ENCODE measurements at places on chromosomes 6 and 20.

DNA sequence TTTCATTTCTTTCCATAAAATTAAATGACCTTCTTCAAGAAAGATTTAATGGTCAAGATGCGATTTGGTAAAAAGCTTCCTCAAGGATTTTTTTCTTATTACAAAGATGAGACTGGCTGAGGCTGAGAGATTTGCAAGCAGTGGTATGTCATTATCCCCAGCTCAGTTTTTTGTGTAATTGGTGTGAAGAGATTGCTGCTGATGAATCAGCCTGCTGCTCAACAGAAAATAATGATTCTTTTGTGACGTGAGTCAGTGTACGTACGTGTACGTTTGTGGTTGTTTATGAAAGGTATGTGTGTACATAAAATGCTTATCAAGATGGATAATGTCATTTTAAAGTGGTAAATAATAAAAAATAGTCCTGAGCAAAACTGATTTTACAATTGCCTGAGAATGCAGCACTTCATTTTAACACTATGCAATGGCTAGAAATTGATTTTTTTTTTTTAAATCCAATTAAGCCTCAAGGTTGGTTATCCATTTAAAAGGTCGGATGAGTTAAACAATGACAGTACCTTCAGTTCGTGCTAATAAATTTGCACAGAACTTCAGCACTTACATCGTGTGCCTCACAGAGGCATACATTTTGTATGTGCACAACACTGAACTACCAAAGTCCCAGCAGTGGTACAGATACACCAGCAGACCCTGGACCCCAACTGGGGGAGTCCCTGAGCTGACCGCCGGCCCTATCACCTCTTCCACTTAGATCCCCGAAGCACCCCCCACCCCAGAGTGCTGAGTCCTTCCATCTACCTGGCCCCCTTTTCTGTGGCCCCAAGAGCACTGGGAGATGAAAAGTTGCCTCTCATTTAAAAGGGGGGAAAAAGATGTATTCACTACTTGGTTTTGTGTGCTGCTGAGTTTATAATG is 9.7 kb upstream of the NPEPL1 start:
- DNase-seq: no peak

DNA sequence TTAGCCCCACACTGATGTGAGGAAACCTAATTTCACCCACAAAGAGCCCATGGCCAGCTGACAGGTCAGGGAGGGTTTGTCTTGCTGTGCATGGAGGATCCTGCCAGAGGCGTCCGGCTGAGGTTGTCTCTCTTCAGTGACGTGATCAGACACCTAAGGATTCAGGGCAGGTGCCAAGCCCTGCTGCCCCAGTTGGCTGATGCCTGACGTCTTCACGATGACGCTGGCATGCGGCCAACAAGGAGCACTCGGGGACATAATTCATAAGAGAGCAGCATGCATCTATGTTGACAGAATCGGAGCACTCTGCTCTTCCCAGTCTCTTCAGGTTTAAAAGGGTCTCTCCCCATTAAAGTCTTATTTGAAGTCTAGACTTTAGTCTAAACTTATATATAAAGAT is 47.8 kb downstream of the PSMB1 start:
- DNase-seq: no peak

- no peak for DNase-seq
These were observed 65.7 kb upstream of the DUSP22 start for GRCh38 chr6:226516-227073.

- no peak for DNase-seq
These were observed at the start of gene JPH2 for GRCh38 chr20:44187054-44187771. Gene JPH2, minus strand, starts transcription at chr20:44187188. Its CDS starts 483 bp downstream, at chr20:44186705.

DNA sequence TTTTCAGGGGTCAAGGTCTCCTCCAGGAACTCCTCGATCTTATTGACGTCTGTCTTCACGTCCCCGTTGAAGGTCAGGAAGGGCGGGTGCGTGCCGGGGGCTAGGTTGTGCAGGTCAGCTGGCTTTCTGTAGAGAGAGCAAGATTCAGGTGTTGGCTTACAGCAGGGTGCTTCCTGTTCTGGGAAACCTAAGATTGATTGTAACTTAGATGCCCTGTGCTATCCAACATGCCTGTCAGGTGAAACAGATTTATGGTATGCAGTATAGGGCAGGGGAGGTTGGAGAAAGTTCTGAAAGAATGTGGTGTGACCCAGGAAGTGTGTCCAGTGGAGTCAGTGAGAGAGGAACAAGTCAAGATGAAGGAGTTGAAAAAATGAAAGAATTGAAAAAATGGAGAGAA is 66.4 kb downstream of the CLIC5 start:
- DNase-seq: no peak

DNA sequence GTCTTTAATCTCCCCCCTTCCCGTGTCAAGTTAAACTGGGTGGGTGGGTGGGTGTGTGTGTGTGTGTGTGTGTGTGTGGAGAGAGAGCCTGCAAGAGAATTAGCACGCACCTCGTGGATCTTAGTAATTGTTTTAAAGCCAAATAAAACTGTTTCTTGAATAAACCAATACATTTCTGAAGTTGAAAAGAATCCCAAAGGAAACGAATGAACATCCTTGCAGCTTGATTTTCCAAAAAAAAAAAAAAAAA is 381 bp upstream of the BICRAL start:
- DNase-seq: no peak

GRCh38 chr6:50744976-50745375 is 31.6 kb downstream of the TFAP2D start:
- no peak for DNase-seq

GRCh38 chr6:66865771-66866170 is 1158.7 kb upstream of the EYS start:
- DNase-seq: no peak

GRCh38 chr20:34037121-34037520 is 43.4 kb downstream of the RALY start:
- peak; percentile 30 for DNase-seq

DNA sequence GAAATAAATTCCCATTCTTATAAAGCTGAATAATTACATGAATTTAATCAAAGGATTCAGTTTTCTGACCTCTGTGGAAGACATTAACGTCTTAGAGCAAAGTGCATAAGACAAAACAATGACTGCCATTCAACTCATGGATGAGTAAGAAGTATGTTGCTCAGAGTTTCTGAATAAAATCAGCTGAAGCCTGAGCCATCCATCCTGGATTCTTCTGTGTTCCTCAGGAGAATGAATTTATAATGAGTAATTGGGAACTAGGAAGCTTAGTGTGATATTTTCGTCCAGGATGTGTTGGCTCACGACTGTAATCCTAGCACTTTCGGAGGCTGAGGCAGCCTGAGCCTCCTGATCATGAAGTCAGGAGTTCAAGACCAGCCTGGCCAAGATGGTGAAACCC is 62.8 kb downstream of the PERP start:
- no peak for DNase-seq

GRCh38 chr20:7090001-7090400 is 322.5 kb downstream of the BMP2 start:
- no peak for DNase-seq

GRCh38 chr6:78693835-78694234 is 173.5 kb upstream of the IRAK1BP1 start:
- DNase-seq: no peak

- no peak for DNase-seq
These were observed 40.3 kb downstream of the NCR2 start for GRCh38 chr6:41375598-41376151.

- DNase-seq: no peak
These were observed 308.3 kb upstream of the PREP start for GRCh38 chr6:105711216-105711615.

- DNase-seq: no peak
These were observed 70.0 kb downstream of the FAM120B start for GRCh38 chr6:170376386-170377043.

GRCh38 chr6:110048221-110048875 is 70.2 kb downstream of the GPR6 start:
- DNase-seq: no peak

GRCh38 chr6:138403324-138403800 is 661 bp upstream of the HEBP2 start:
- DNase-seq: no peak

DNA sequence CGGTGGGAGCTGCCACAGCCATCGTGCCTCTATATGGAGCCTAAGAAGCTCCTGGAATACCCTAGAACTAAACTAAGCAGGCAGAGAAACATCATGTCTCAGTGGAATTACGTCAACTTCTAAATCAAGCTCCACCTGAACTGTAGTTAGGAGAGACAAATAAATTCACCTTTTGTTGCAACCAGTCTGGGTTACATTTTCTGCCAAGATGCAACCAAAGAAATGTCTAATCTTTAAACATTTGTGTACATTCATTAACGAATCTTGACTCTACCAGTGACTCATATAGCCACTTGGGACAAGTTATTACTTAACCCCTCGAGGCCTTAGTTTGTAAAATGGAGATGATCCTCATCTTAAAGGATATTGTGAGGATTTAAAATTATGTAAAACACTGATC is 8.9 kb downstream of the PTPRK start:
- DNase-seq: no peak

DNA sequence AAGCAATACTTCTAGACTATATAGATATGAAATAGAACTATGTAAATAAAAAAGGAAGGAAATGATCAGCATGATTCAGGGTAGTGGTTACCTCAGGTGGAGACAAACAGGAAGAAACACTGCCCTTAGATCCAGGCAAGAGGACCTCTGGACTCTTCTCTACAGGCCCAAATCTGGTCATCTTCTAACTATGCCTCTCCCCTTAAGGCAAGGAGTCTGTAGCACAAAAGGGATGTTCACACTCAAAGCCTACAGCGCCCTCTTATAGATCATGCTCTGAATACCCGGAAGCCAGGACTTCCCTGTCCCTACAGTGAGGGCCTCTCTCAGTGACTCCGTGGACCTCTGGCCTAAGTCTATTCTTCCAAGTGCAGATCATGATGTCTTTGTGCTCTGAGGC is 30.4 kb upstream of the HIVEP2 start:
- no peak for DNase-seq

- DNase-seq: no peak
These were observed 144.4 kb downstream of the NFATC2 start for GRCh38 chr20:51398083-51398482.

DNA sequence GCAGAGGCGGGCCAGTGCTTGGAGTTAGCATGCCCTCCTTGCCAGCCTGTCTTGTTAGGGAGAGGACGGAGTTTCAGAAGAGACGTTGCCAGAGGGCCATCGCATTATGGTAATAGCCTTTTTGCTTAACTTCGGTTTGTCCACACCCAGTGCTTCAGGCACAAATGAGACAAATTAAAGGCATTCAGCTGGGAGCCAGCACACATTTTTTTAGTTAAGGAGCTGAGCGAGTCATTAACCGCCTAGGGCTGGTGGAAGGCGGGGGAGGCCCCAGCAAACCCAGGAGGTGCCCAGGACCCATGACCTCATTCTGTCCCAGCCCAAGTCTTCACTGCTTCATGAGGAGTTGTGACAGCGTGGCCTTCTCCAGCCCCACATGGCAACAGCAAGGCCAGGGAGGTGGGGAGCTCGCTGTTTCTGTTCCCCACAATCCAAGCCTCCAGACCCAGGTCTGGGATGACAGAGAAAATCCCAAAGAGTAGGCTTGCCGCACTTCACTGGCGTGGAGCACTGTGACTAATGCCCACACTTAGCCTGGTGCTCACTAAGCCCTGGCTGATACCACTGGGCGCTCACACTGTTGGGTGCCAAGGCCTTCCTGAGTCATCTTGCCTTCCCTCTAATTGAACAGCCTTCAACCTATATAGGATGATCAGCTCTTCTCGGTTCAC is 237.1 kb downstream of the ANKRD60 start:
- DNase-seq: no peak

DNA sequence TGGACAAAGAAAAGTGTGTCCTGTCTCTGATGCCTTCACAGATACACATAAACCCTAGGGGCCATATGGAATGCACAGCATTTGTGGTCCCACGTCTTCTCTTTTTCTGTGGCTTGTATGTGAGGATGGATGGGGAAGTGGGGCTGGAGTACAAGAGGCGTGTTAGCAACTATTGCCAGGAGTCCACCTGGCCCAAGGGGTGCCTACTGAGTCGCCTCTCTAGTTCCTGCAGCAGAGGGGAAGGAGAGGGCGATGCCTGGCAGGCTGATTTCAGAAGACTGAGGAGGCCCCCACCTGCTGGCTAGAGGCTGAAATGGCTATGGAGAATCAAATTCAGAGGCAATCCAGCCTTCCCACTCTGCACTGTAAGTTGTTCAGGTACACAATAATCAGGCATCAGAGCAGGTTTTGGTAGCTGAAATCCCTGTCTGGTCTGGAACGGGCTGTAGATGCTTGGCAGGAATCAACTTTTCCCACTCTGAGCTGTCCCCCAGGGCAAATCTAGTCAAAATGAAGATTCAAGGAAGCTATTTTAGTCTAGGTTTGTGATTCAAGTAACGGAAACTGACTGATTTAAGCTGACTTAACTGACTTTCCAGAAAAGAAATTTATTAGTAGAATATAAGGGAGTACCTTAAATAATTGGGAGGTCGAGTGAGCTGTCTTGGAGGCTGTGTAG is 14.9 kb upstream of the PPARD start:
- DNase-seq: peak; percentile 43

GRCh38 chr6:130218134-130218533 is 4.6 kb downstream of the SAMD3 start:
- no peak for DNase-seq

- no peak for DNase-seq
These were observed 32.7 kb downstream of the NCOA3 start for GRCh38 chr20:47534405-47534804.

DNA sequence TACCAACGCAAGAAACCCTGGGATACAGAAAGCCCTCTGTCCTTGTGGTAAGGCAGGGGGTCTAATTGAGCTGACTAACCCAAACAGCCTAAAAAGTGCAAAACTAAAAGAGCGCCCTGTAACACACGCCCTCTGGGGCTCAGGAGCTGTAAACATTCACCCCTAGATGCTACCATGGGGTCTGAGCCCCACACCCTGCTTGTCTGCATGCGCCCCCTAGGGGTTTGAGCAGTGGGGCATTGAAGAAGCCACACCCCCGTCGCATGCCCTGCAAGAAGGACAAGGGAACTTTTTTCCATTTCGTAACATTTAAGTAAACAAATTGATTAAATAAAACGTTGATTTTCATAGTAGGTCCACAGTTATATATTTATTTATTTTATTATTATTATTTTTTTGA is 616.9 kb upstream of the MAN1A1 start:
- DNase-seq: no peak

DNA sequence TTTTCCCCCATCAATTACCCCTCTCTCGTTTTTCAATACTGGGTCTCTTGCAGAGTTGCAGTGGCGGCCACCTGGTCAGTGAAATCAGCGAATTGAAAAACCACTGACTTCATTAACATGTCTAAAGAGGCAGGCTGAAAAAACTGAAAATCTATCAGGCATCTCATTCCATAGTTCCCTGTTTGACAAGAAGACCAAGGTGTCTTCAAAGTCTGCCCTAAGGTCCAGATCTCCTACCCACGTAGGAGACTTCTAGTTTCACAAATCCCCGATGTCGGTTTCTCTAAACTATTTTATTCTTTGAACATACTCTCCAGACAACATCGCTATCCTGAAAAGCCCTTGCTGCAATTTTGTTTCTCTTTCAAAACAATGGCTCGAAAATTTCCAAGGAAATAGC is 796 bp upstream of the TUBB start:
- no peak for DNase-seq

- no peak for DNase-seq
These were observed 125.0 kb upstream of the LAMA2 start for GRCh38 chr6:128757961-128758360.
